Skin of body (tissue), 3 donors: ENCODE measurements at places on chromosomes 3 and 15.

GRCh38 chr3:45841757-45842491 is at the start of gene LZTFL1:
Gene LZTFL1 (minus strand): TSS chr3:45842119. CDS start chr3:45841991, 128 bp downstream.
- peak; percentile 98 for DNase-seq

GRCh38 chr3:88812576-88812975 is 294.8 kb upstream of the EPHA3 start:
- no peak for DNase-seq

DNA sequence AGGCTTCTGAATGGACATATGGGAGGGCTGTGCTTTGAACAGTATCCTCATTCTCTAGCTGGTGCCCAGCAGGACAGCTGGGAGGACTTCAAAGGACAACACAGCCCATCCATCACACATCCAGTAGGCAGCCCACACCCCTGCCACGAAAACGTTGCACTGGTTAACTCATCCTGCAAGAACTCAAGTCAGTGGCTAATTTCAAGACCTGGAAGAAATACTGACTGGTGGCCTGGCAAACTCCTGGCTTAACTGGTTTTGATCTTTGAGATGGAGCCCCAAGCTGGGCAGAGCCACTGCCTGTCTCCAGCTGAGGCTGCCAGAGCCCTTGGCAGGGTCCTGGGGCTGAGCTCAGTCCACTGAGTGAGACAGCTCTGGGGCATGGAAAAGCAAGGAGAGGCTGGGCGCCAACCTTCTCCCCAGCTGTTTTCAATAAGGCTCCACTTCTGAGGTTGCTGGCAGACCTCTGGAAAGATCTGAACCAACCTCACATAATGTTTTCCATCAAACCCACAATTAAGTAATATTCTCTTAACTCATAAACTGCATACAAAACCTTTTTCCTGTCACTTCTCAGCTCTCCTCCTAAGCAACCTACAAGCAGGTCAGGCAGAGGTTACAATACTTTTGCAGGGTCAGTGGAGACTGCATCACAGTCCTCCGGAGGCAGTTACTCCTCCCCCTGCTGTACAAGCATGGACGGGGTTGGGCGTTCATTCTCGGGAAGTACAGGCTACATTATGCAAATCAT is 110.3 kb downstream of the MYLK start:
- DNase-seq = no peak

DNA sequence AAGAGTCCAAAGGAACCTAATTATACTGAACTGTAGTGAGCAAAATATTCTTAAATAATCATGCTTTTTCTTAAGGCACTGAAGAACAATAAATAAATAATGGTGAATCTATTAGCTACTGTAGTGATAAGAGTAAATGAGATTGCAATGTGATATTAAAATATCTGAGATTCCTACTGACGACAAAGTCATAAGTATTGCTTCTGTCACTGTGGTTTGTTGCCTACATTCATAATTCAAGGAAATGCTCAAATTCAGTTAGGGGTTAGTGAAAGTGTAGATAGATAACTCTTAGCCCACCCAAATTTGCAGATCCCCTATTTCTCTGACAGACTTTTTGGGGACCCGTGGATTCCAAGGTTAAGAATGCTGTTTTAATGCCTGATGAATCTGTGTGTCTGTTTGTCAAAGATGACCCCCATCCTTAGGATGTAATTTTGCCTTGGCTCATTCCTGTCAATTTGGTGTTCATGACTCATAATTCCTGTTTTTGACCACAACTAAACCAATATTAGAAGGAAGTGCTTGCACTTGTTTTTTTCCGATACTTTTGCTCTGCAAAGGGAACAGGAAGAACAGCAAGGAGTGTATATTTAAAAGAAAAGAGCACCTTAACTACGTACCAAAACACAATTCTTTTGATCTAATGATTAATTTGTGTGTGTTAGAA is 86.7 kb downstream of the MAGI1 start:
- DNase-seq = no peak

DNA sequence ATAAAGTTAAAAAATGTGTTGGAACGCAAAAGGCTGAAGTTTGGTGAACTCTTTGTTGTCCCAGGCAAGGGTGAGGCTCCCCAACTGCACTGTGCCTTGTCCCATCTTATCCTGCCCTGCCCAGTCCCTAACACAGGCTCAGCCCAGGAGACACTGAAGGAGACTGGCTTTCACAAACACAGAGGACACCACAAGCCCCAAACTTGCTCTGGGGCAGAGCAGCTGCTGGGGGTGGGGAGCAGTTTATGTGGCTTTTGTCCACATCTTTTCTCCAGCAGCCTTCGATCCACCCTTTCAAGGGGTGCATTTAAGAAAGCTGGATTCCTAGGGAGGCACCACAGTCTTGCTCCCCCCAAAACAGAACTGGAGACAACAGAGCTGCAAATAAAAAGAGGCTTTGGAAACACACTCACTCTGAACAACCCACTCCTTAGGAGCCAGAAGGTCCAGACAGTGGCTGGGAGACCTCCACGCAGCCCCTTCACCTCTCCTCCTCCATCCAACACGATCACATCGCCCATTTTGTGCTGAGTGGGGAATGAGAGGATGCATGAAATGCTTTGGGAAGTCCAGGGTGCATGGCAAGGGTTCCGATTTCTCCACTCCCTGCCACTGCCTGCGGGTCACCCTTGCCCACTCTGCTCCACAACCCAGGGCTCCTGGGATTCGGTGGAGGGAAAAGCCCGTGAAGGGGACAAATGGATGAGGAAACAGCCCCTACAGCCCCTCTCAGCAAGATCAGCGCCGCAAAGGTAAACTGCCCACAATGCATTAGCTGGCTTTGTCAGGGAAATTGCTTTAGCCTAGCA is 260.5 kb upstream of the TLE3 start:
- DNase-seq = no peak

- DNase-seq = no peak
Observed at GRCh38 chr3:128572013-128572412, 78.6 kb downstream of the RPN1 start.

DNA sequence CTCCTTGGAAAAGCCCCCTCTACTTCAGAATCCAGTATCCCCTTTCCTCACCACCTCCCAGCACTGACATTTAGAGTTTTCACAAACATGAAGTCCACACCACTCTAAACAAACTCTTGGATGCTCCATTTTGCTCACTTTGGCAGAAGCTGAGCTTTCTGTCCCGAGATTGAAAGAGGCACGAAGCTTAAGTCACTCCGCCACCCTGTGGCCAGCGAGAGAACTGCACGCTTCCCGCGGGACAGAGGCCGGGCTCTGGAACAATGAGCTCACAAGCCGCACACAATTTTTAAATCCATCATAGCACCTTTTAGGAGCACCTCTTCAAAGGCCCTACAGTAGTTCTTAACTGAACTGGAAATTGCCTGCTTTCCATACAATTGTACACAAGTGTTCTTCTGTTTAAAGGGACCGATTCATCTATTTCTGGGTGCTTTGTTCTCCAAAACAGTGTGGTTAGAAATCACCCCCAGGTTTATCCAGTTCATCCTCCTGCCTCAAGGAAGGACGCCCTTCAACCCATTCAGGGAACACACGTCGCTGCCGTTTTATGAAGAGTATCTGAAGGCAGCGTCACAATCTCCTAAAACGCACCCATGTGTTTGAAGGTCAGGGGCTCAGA is 226.1 kb downstream of the VPS13C start:
- DNase-seq = peak; percentile 64

DNA sequence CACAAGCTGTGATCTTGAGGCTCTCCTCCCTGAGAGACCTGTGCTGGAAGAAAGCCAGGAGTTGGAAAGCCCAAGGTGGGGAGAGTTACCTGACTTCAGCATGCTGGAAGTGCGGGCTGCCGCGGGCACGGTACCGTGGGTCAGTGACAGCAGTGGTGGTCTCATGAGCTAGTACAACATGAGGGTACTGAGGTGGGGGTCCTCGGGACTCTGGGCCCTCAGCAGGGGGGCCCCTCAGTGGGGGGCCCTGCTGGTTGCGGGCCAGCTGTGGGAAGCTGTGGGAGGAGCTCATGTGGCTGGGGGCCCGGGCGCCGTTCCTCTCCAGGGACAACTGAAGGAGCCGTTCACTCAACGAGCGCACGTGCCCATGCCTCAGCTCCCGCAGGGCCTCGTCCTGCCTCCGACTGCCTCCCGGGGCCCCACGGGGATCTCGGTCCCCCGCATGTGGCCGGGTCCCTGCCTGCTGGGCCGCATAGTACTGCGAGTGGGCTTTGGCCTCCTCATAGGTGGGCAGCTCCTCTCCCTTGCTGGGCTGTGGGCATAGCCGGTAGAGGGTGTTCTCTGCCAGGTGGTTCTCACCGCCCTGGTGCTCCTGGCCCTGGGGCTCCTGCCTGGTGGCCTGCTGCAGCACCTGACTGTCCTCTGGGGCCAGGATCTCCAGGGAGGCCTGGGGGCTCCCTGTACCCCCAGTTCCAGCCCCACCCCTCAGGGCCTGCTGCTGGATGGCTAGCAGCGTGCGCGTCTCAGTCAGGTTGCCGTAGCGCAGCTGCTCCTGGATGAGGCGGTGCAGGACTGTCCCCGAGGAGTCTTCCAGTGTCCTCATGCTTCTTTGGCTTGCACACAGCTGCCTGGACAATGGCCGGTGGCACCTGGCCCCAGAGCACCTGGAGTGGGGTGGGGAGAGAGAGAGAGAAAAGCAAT is 3.4 kb downstream of the AMOTL2 start:
- no peak for DNase-seq

DNA sequence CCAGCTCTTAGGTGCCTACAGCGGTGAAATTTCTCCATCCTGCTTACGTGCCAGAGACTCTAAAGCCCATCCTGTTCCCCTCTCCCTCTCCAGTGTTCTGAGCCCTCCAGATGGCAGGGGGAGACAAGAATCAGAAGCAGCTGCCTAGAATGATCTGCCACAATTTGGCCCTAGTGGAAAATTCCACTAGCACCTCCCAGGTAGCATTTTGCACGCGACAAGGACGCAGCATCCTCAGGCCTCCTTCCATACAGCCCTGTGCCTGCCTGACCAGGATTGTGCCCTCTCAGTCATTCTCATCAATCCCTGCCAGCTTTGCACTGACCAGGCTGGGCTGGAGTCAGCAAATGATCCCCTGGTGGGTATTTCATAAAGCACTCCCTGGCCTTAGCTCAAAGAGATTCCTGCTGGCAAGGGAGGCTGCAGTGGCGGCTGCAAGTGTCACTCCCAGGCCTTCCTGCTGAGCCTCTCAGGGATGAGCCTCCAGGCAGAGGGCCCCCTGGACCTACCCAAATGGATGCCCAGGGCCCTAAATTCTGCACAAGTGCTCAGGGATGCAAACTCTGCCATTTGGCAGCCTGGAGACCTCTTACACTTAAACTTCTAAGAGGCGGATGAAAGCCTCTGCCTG is 130.2 kb upstream of the ATP2B2 start:
- DNase-seq = no peak

GRCh38 chr15:79088426-79089205 is 2.0 kb downstream of the RASGRF1 start:
- no peak for DNase-seq

DNA sequence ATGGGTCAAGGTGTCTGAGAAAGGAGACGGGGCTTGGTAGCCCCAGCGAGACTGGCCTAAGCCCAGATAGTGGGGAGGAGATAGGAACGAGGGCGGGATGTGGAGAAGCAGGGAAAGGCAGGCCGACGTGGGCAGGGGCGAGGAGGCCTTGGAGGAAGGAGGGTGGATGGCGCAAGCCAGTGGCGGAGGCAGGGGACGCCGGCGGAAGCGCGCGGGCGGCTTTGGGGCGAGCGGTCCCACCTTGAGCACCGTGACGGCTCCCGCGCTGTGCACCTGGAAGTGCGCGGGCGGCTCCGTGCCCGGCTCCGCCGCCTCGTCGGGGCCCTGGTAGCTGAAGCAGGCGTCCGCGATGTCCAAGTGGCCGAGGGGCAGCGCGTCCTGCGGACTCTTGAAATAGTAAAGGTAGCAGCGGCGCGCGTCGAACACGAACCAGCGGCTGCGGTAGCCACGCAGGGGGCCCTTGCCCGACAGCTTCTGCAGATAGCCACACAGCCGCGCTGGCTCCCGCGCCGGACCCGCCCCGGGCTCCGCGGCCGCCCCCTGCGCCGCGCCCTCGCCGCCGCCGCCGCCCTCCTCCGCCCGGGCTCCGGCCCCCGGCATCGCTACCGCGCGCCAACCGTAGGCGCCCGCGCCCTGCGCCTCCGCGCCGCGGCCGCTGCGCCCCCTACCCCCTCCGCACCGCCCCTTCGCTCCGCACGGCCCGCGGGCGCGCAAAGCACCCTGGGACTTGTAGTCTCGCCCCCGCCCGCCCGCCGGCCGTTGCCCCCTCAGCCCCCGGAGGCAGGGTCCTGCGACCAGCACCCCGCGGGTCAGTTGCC is at the start of gene TBC1D2B:
Gene TBC1D2B (minus strand): TSS at position 659 of the 818 bp plus-strand sequence. CDS start 59 bp downstream, at position 600.
- DNase-seq = peak; percentile 36
